Left cardiac atrium (tissue), 4 donors: ENCODE measurements at places on chromosomes 13 and 19. TPM values are rescaled to one million over a fixed set of nuclear protein-coding genes. Genes with fewer than 3 reads are reported as not detected.

CLN5 gene
- 22.0 TPM for total RNA-seq

CCDC122 gene
- 3.2 TPM for total RNA-seq

WTIP gene
- 16.9 TPM for total RNA-seq

TPTE2 gene
- total RNA-seq: not detected

FGF21 gene
- not detected for total RNA-seq

C19orf73 gene
- total RNA-seq: 0.47 TPM

KIRREL2 gene
- 0.06 TPM for total RNA-seq

IL27RA gene
- total RNA-seq: 6.2 TPM

OR7A17 gene
- not detected for total RNA-seq

ICAM5 gene
- 0.86 TPM for total RNA-seq

URAD gene
- total RNA-seq: not detected

FXYD3 gene
- 1.5 TPM for total RNA-seq

RXFP2 gene
- not detected for total RNA-seq

FAM83E gene
- 0.32 TPM for total RNA-seq

FUT2 gene
- total RNA-seq: not detected

NXNL1 gene
- not detected for total RNA-seq

ZNF420 gene
- 7.5 TPM for total RNA-seq

NDUFA11 gene
- total RNA-seq: 537 TPM

PPM1N gene
- 1.0 TPM for total RNA-seq

ADAMTS10 gene
- 10.8 TPM for total RNA-seq

ZNF155 gene
- total RNA-seq: 9.2 TPM

ZNF568 gene
- total RNA-seq: 9.2 TPM

PLPPR3 gene
- 0.27 TPM for total RNA-seq

SLC25A23 gene
- total RNA-seq: 69.2 TPM

ZNF540 gene
- 5.3 TPM for total RNA-seq

CEACAM7 gene
- not detected for total RNA-seq

TPP2 gene
- total RNA-seq: 33.0 TPM

ZNF543 gene
- total RNA-seq: 5.5 TPM

U2AF1L4 gene
- total RNA-seq: 17.7 TPM

GPR12 gene
- total RNA-seq: 0.18 TPM

PSPC1 gene
- 27.1 TPM for total RNA-seq

ADGRE3 gene
- 0.27 TPM for total RNA-seq

SHANK1 gene
- 0.62 TPM for total RNA-seq

NAT14 gene
- total RNA-seq: 9.2 TPM

CGB3 gene
- total RNA-seq: not detected

PSG11 gene
- total RNA-seq: not detected

ACP4 gene
- not detected for total RNA-seq

TMIGD2 gene
- not detected for total RNA-seq

TMPRSS9 gene
- total RNA-seq: not detected

ZNF607 gene
- total RNA-seq: 5.5 TPM

RFXAP gene
- total RNA-seq: 2.7 TPM

IRS2 gene
- 29.6 TPM for total RNA-seq

ZNF444 gene
- total RNA-seq: 18.3 TPM

FFAR3 gene
- total RNA-seq: 0.44 TPM
